ENCODE measurements at places on chromosomes 2 and 18.

DNA sequence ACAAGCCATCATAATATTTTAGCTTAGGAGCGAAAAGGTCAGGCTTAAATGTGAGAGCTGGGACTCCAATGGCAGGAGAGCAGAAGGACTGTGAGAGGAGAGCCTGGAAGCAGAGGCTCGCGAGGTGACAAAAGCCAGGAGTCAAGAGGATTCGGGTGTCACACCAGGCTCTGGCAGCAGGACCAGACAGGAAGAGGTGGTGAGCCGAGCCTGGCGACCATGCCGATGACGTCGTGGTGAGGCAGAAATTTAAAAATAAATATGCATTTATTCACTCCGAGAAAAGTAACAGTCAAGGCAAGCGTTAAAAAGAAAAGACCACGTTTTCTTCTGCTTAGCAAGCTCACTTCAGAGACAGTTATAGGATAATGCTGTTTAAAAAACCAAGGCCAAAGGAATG, 31.3 kb upstream of the ZNF236 start:
- no peak for DNase-seq

DNA sequence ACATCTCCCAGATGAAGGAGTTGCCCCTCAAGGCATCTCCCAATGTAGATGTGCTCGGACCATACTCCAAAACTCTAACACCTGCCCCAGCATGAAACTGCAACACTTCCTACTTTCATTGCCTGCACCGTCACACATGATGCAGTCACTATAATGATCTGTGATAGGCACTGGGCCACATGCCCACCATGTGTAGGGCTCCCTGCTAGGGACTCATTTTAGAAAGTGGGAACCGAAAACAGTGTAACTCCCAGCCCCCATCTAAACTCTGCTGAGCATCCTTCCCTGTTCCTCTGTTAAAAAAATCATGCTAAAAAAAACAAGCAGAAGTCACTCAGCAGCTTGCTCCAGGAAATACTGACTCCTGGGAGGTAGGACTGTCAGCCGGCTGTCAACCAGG, 496.1 kb upstream of the RAB6C start:
- no peak for DNase-seq

- DNase-seq = no peak
Measured at GRCh38 chr2:127424598-127425520, 6.6 kb downstream of the PROC start.

- no peak for DNase-seq
Measured at GRCh38 chr18:3541549-3542386, 91.8 kb downstream of the TGIF1 start.

All from cerebellar cortex (tissue), 1 donor.